ENCODE measurements at places on chromosomes 4 and X.

DNA sequence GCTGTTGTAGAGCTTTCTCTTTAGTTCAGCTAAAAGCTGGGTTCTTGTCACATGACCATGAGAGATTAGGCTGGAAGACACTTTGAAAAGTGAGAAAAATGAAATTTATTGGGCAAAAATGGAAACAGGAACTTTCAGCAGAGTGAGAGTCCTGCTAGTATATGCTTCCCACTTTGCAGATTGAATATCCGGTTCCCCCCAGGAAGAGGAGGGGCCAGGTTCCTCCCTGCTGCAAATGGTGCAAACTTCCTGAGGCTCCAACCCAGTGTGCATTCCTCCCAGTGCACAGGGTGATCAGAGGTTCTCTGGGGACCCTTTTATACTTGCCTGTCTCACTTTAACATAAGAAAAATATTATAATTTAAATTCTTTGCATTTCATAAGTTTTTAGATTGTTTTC is 119.9 kb upstream of the SPIN4 start:
- no peaks in the 10 kb centered on the region for H3K4me1 ChIP-seq
- no peak overlapping the region for H3K4me3 ChIP-seq
- no peaks in the 10 kb centered on the region for H3K27me3 ChIP-seq
- no peak overlapping the region for H3K27ac ChIP-seq
- no peaks in the 10 kb centered on the region for H3K36me3 ChIP-seq

- H3K4me1 ChIP-seq: no peaks in the 10 kb centered on the region
- no peak overlapping the region for H3K4me3 ChIP-seq
- H3K27ac ChIP-seq: no peak overlapping the region
- no peak for DNase-seq
These were observed 91.7 kb upstream of the HPF1 start for GRCh38 chr4:169849456-169849855.

DNA sequence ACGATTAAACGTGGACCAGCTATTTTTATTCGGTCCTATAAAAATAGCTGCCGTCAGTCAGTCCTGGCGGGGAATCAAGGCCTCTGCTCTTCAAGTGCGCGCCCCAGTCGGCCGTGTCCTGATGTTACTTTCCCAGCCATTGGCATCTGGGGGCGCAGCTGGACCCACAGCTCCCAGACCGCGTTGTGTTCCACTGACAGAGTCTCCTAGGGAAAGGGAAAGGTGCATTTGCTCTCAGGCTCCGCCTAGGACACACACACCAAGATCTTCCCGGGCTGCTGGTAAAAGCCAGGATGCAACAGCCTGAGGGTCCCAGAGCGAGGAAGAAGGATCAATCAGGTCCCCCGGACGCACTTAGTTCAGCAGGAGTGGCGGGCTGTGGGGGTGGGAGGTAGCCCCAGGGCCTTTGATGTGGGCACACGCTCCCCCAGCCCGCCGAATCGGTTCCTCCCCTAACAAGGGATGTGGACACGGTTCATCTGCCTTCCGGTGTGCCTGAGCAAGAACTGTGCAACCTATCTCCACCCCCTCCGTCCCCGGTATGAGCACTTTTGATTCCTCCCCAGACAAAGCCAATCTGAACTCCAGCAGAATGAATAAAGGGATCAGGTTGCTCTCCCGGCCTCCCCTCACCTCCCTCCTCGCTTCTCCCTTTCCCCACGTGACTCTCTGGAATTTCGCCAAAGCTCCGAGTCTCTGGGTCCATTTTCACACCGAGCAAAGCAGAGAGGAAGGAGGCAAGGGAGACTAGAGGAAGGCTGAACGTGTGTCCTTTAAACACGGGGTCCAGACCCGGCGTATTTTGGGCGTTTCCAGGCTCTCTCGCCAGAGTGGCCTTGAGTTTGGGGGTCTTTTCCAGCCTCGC is 626 bp upstream of the FRAS1 start:
- no peak overlapping the region for H3K27ac ChIP-seq
- peak overlapping the region; percentile 77 for H3K4me3 ChIP-seq
- H3K4me1 ChIP-seq: no peaks in the 10 kb centered on the region
- H3K27me3 ChIP-seq: 0 out of 2 replicates have a peak, but pooled peaks cover 4% of the 10 kb centered on the region
- no peaks in the 10 kb centered on the region for H3K36me3 ChIP-seq

- H3K4me1 ChIP-seq: peaks cover 10% of the 10 kb centered on the region
- DNase-seq: no peak
- no peak overlapping the region for H3K4me3 ChIP-seq
- no peaks in the 10 kb centered on the region for H3K36me3 ChIP-seq
- no peaks in the 10 kb centered on the region for H3K27me3 ChIP-seq
These were observed 54.1 kb upstream of the WDR17 start for GRCh38 chr4:176011529-176011928.

GRCh38 chrX:111123606-111124179 is 27.7 kb downstream of the PAK3 start:
- peak overlapping the region; percentile 59 for H3K27ac ChIP-seq
- peaks cover 28% of the 10 kb centered on the region for H3K4me1 ChIP-seq
- H3K27me3 ChIP-seq: no peaks in the 10 kb centered on the region
- H3K4me3 ChIP-seq: peak overlapping the region; percentile 60
- DNase-seq: peak; percentile 7

DNA sequence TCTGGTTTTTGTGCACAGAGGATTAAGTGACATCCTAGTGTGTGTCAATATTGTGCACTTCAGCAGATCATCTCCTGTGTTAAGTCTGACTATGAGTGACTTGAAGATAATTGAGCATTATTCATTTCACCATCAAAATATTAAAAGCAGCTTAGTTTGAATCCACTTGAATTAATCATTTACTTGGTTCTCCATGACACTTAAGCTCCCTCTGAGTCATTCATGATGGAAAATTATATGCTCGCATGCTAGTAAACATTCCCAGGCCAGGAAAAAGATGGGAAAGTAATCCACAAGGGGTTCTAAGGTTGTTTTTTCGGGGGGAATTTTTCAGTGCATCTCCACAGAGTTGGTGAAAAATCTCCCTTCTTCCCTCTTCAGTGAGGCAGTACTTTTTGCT is 97.2 kb upstream of the EOLA2 start:
- H3K4me1 ChIP-seq: no peaks in the 10 kb centered on the region
- peaks cover 3% of the 10 kb centered on the region for H3K27me3 ChIP-seq
- no peak overlapping the region for H3K27ac ChIP-seq

All from MM.1S (cell line).